ENCODE measurements at places on chromosomes 2 and 18.

DNA sequence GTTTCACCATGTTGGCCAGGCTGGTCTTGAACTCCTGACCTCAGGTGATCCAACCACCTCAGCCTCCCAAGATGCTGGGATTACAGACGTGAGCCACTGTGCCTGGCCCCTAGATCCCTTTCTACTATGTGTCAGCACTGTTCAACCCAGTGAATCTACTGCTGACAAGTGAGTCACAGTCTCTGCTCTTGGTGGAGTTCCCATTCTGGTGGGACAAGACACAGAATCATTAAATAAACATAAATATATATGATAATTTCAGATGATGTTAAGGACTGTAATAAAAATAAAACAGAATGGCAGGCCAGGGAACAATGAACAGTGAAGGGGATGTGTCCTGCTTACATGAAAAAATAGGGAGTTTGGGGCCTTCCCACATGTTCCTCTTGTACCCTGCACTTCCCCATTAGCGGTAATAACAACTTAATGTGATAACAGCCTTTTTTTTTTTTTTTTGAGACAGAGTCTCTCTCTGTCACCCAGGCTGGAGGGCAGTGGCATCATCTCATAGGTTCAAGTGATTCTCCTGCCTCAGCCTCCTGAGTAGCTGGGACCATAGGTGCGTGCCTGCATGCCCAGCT lies 112.2 kb downstream of the CPO start:
- no peak for DNase-seq

DNA sequence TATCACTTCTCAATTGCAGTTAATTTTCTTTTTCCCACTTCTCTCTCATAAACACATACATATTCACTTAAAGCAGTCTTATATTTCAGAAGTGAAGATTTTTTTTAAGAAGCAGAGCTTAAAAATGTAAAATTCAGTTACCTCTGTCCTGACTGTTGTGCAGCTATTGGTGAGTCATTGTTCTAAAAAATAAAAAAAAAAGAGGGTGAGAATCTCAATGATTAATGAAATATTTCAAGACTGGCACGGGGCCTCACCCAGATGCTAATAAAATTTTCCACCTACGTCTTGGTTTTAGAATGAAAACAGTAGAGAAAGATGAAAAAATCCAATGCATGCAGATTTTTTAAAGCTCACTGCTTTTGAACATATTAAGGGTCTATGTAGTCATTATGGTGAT lies 67.7 kb downstream of the RDH14 start:
- no peak for DNase-seq

GRCh38 chr2:170680172-170680941 lies 34.8 kb upstream of the SP5 start:
- DNase-seq, result no peak

- DNase-seq, result no peak
These were observed 133.8 kb downstream of the EIPR1 start for GRCh38 chr2:3243804-3244203.

DNA sequence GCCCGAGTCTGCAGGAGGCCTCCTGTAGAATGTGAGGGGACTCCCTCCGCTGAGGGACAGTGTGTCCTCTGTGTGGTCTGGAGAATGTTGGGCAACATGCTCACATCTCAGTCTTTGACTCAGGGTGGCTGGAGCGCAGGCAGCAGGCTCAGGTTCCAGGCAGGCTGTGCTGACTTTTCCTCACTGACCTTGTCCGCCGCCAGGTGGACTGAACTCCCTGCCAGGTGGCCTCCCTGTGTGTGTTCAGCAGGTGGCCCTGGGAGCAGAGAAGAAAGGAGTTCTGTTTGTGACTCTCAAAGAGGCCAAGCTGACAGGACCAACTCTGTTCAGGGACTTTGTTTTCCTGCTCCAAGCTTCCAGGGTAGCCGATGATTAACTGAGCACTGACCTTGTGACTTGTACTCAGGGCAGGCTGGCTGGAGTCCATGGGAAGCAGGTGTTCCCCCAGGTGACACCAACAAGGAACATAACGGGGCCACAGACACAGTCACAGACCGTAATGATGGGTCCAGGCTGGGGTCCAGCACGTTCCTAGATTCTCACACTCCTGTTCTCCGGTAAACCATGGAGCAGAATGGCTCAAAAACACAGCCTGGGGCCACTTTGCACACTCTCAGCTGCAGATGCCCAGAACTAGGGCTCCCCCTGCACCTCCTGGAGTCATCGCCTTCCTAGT lies 439.8 kb downstream of the RNF144A start:
- DNase-seq, result no peak
